CD4-positive, alpha-beta T cell treated with Interleukin-1 beta for 1 hour (primary cell): ENCODE measurements at places on chromosomes 16 and 17.

DNA sequence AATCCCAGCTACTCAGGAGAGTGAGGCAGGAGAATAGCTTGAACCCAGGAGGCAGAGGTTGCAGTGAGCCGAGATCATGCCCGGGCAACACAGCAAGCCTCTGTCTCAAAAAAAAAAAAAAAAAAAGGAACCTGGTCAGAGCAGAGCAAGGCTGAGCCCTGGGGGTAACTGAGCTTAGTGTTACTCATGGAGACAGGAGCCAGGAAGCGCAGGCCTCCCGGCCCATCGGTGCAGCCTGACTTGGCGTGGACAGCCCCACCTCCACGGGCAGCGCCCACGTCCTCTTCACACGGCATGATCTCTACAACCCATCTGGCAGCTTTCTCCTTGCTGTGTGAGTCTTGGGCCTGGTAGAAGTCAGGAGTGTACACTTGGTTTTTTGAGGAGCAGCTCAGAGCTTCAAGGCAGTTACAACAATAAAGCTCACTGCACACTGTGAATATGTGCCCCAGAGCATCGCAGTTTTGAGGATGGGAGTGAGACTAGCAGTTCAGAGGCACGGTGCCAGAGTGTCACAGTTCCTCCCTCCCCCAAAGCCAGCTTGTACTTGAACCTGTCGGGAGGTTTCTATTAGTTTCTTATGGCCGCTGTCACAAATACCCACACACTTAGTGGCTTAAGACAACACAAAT, 129.9 kb downstream of the RAP1GAP2 start:
- DNase-seq = no peak

DNA sequence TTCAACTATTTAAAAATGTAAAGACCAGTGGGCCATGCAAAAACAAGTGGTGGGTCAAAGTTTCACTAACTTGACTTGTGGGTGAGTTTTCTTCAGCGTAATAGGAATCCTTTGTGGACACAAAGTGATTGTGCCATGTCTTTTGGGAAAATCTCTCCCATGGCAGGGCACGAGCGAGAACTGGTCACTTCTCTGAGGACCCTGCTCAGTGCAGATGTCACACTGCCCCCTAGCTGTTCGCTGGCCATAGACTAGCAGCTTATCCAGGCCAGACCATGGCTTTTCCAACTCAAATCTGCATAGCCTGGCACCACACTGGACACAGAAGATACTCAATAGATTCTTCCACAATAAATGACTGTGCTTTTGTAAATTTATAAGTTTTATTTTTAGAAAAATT, 306.0 kb upstream of the CCL2 start:
- DNase-seq = no peak

DNA sequence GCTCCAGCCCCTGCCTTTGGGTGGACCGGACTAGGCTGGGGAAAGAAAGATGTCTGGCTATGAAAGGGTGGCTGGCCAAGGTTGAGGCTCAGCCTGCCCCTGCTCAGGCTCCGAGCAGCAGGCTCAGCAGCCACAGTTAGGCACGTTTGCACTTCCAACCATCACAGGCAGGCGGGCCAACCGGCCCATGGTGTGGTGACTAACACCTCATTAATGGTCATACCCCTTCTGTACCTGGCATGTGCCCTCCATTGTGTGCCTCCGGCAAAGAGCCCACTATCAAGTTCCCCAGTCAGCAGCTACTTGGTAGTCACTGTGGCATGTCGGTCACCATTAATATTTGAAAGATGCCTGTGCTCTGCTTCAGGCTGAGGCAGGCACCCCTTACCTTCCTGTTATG, 6.7 kb downstream of the TBC1D24 start:
- no peak for DNase-seq

- DNase-seq = no peak
Observed at GRCh38 chr17:3447625-3448024, 14.0 kb upstream of the OR1E2 start.

DNA sequence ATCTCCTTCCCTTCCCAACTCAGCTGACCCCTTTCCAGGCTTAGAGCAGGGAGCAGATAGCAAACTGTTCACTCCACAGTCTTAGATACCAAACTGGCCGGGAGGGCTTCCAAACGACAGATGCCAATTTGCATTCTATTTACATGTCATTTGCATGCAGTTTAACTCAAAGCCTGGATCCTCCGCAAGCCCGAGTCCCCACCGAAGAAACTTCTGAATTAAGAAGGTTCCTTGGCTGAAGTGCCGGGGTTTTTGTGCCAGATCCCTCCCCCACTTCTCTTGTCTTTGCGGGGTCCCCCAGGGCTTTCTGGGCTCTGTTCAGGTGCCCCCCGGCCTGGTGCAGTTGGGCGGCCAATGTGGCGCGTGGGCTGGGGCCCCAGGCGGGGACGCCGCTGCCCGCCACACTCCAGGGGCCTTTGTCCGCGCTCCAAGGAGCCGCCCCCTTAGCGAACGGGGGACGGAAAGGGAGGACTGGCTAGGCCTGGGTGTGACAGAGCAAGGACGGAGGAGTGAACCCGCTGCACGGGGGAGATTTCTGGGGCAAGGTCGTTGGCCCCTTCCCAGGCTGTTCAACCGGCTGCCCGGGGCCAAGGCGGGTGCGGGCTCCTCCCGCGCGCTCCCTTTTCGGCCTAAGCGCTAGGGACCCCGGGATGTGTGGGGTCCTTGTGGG, 1.2 kb downstream of the GPRC5B start:
- DNase-seq = no peak

GRCh38 chr17:56119936-56120335, 33.3 kb upstream of the ANKFN1 start:
- no peak for DNase-seq

DNA sequence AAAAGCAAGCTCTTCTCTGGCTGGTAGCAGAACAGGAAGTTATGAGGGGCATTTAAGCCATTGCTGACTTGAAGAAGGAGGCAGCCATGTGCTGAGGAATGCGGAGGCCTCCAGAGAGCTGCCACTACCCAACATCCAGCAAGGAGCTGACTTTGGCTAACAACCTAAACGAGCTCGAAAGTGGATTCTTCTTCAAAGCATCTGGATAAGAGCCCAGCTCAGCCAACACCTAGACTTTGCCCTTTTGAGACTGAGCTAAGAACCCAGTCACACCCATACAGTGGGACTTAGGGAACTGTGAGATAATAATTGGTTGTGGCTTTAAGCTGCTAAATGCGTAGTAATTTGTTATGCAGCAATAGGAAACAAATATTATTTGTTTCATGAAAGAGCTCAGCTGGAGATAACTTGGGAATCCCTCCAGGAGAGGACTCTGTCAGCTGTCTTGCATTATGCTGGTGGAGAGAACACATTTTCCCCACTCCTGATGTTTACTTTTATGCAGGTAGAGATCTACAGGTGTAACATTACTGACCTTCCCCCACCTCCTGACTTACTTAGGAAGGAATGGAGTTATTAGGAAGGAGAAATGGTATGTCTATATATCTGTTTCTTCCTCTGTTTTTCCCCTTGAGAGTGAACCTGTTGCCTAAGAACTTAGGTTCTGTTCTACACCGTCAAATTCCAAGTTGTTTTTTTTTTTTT, 52.7 kb upstream of the ZNF629 start:
- DNase-seq = no peak

DNA sequence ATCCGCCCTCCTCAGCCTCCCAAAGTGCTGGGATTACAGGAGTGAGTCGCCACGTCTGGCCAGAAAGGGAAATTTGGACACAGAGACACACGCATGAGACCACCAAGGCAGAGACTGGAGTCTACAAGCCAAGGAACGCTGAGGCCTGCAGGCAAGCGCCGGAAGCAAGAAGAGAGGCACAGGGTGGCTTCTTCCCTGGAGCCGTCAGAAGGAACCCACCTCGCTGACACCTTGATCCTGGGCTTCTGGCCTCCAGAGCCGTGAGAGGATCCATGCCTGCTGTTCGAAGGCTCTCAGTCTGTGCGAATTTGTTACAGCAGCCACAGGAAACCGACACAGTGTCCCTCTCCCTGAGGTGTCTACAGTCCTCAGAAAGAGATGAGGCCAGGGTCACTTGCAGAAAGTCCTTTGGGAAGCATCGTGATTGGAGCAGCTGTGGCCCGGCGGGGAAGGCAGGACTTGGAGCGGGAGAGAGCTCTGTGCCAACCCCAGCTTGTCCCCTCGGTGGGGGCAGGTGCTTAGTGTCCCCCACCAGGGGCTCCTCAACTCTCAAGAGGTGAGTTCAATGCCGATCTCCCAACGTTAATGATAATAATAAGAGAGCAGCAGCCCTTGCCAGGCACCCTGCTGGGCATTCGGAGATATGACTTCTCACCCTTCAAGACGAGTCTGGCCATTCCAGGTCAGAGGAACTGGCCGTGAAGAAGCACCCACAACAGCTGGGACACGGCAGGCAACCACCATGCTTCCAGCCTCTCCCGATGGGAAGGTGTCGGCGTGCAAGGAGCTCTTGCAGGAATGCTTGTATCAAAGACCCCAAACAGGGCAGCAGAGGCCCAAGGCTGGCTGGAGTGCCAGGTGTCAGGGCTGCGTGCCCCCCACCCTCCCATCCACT, 68.4 kb upstream of the TNRC6C start:
- DNase-seq = no peak
